ENCODE measurements at places on chromosomes 12 and 14.

DNA sequence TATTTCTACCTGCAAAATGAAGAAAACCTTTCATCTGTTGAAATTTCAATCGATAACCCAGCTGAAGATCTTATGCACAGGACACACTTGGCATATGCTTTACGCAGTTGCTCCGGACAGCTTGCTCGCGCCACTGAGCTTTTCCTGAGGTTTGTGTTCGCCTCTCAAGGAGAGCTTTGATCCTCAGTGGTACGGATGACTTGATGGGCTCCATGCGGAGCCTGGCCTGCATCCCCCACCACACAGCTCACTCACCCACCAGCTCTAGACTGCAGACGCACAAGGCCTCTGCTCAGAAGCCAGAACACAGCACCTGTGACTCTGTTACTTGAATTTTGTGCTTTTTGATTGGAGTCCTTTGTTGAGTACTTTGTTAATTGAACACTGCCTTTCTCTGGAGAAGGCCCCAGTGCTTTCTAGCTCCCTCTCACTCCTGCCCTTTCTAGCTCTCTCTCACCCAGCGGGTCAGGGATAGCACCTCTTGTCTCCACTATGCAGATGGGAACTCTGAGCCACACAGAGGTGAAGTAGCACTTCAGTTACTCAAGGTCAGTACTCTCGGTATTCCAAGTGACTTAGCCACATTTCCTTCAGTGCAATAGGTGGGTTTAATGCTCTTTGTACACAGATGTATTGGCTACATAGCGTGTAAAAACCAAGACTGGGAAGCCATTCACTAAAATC is 52.1 kb downstream of the TBC1D30 start:
- no peak for DNase-seq

DNA sequence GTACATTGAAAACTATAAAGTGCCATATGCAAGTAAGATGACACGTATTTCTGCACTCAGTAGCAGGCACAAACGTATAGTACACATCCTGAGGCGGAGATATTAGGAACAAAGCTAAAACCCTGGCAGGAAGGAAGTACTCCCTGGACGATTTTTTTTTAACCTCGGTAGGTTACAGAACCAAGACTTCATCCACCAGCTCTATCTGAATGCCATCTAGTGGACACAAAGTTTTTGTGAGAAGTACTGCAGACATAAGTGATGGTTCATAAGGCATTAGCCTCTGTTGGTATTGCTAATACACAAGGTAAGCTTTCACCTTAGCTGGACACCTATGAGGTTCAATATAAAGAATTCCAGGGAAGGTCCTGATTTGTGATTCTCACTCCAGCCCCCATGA is 83.0 kb upstream of the CCDC196 start:
- peak; percentile 42 for DNase-seq

- DNase-seq: peak; percentile 95
These were observed at the start of gene RPL41 for GRCh38 chr12:56116267-56117081. Gene RPL41 (plus strand): TSS chr12:56116633.

DNA sequence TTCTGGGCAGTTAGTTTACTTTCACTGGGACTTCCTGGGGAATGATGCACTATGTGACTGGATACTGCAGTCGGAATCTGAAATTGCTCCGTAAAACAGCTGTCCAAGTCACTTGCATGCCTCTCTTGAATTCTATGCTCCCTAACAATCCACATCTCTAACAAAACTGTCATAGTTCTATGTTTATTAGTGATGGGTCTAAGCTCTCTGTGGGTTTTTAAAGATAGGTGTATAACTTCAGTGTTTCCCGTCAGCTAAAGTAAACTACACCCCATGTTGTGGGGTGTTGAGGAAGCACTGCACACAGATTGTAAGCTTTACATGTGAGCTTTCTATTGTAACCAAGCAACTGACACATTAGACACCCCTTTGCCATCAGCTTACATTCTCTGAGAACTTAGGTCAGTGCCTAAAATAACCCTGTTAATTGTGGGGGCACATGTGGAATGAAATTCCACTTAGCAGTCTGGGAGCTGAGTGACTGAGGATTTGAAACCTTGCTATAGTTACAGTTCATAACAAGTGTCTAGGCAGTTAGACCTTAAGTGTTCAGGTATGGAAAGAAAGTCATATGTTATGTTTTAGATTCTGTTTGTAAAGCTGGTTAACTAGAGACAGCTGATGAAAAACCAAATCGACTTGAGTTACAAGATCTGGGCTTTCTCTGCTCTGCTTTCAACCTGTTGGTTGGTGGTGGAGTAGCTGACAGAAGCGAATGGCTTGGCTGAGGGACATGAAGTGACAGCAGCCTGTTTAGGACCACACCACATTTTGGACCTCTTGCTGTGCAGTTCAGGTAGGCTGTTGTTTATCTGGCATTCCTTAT is 165.7 kb downstream of the AKAP6 start:
- no peak for DNase-seq

DNA sequence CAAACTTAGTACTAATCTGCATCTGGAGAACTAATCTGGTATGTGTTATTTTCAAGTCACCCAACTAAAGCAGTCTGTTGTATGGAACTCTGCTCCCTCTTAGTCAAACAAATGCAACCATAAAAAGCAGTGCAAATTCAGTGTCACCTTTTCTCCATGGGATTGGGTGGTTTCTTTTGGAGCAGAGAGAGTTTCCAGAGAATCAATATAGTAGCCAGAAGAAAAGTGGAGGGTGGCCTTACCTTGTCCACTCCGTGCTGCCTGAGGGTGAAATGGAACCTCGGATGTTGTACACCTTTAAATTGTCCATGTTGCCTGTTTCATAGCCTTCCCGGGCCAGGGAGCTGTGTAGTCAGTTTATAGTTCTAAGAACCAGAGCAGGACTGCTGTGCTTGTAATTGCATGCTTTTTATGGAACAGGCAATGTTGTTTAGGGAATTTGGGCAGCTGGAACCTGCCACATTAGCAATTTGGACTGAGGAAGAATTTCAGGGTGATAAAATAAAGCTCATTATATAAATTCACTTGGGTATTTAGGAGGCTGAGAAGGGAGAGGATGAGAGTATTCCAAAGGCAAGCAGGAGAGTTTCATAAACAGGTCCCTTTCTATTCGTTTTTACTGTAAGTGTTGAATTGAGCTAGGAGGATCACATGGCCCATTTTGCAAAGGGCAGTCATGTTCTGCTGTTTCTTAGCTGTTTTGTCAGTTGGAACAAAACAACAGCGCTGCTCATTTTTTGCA is 60.5 kb downstream of the CRADD start:
- no peak for DNase-seq

- DNase-seq: no peak
These were observed 37.9 kb upstream of the NCOR2 start for GRCh38 chr12:124605150-124605882.

DNA sequence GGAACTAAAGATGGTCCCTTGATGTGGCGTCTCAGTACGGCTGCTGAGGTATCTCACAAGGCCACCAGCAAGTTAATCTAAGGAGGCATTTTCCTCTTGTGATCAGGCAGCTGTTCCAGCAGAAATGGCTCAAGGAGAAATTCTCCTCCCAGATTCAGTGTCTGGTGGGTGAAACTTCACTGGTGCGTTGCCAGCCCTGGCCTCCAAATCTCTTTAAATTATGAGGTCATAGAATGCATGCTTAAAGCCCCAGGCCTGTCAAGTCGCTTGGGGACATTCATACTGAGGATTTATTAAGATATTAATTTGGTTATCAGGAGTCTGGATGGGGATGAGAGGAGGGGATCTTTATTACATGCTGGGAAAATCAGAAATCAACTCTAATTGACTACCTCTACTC is 72.9 kb downstream of the PPP2R5C start:
- no peak for DNase-seq

GRCh38 chr12:104653730-104654664 is 197.2 kb downstream of the CHST11 start:
- no peak for DNase-seq

All from dermis microvascular lymphatic vessel endothelial cell (primary cell).